ENCODE measurements at places on chromosomes 1 and 21. TPM values are rescaled to one million over a fixed set of nuclear protein-coding genes. Genes with fewer than 3 reads are reported as not detected.

Gene MANEAL
- 15.3 TPM for total RNA-seq

Gene PCBP3
- 72.0 TPM for total RNA-seq

Gene KIF14
- total RNA-seq: 4.3 TPM

Gene DHX9
- 271 TPM for total RNA-seq

Gene SYT14
- total RNA-seq: 23.6 TPM

Gene PLXNA2
- 43.6 TPM for total RNA-seq

Gene FAM163A
- 1.3 TPM for total RNA-seq

Gene RIT1
- total RNA-seq: 54.2 TPM

Gene RWDD3
- 26.4 TPM for total RNA-seq

Gene NPPA
- 0.77 TPM for total RNA-seq

Gene SHE
- 8.2 TPM for total RNA-seq

Gene GREM2
- 6.4 TPM for total RNA-seq

Gene ODF2L
- 143 TPM for total RNA-seq

Gene IL20
- not detected for total RNA-seq

Gene KIF21B
- 76.3 TPM for total RNA-seq

Gene IL10RB
- 20.7 TPM for total RNA-seq

Gene AGRN
- total RNA-seq: 66.7 TPM

Gene SDCCAG8
- 86.6 TPM for total RNA-seq

Gene SELL
- 5.2 TPM for total RNA-seq

Gene MIXL1
- total RNA-seq: not detected

Gene LAX1
- total RNA-seq: 0.38 TPM

Gene PLPPR4
- total RNA-seq: 39.2 TPM

Gene GJC2
- total RNA-seq: 2.1 TPM

Gene LAD1
- total RNA-seq: 3.8 TPM

Gene SPRR2G
- not detected for total RNA-seq

Gene ATAD3C
- 0.05 TPM for total RNA-seq

Gene SYTL1
- total RNA-seq: 5.9 TPM

Gene TFF2
- not detected for total RNA-seq

Gene TIE1
- 33.0 TPM for total RNA-seq

Gene TRNAU1AP
- 28.0 TPM for total RNA-seq

Gene SIM2
- 0.38 TPM for total RNA-seq

Gene TNFRSF8
- total RNA-seq: not detected

Gene RPL11
- 683 TPM for total RNA-seq

Gene KIAA1614
- 52.6 TPM for total RNA-seq

Gene CFHR1
- total RNA-seq: not detected

Gene STMN1
- 286 TPM for total RNA-seq

Gene FABP3
- total RNA-seq: 27.0 TPM

Gene VANGL2
- 15.2 TPM for total RNA-seq

Gene TNNI3K
- 4.1 TPM for total RNA-seq

Gene ADAMTS1
- 56.2 TPM for total RNA-seq

Gene TNFSF4
- total RNA-seq: 3.1 TPM

Gene CR1L
- total RNA-seq: not detected

Gene NEK2
- total RNA-seq: 13.8 TPM

Gene SPRR2B
- not detected for total RNA-seq

Gene PLOD1
- total RNA-seq: 129 TPM

Gene ZSWIM5
- total RNA-seq: 23.0 TPM

Gene LEFTY2
- 4.2 TPM for total RNA-seq
